ENCODE measurements at places on chromosomes 5 and 9. TPM values are rescaled to one million over a fixed set of nuclear protein-coding genes. Genes with fewer than 3 reads are reported as not detected.
A peak's percentile ranks its signal among the peaks of the same experiment; 100 is the strongest.

DNA sequence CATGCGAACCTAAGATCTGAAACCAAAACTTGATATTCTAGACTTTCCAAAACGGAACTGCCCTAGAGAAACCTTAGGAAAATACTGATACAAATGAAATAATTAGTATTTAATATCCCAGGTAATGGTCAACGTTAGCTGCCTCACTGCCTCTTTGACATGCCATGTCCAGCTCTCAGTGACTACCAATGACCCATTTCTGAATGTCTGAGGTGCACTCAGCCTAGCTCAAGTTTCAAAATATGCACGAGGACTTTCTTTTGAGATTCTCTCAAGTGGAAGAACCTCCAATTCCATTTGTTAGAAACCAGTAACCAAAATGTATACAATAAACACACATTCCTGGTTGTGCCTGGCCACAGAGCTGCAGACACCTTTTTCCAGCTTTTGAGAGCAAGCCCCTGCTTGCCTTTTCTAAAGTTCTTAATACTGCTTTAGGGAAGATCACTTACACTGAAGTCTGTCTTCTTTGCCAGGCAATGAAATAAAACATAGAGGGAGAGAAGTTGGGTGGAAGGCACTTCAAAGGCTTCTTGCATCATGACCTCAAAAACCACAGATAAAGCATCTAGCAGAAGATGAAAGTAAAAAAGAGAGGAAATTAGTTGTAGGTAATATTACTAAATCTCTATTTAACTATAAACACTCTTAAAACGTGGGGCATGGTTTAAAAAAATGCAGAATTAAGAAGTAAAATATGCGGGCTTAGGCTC, 87.9 kb downstream of the MRPS27 start:
- no peaks in the 10 kb centered on the region for H3K4me1 ChIP-seq
- no peaks in the 10 kb centered on the region for H3K36me3 ChIP-seq
- H3K4me3 ChIP-seq = no peak overlapping the region
- H3K27ac ChIP-seq = no peak overlapping the region
- no peak for DNase-seq
- no peaks in the 10 kb centered on the region for H3K27me3 ChIP-seq

DNA sequence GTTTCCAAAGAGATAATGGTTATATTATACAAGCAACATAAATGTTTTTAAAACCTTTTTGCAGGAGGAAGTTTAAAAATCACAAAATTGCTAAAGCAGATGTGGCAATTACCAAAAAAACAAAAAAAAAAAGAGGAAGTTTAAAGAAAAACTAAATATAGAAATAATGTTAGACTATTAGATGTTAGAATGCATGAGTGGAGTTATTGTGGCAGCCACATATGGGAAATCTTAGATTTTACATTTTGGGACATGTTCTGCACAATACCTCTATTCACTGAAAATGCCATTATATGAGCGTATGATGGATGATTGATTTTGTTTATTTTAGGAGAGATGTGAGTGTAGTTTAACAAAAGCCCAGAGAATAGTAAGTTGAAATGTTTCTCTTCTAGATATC, 31.2 kb upstream of the DTWD2 start:
- no peak overlapping the region for H3K27ac ChIP-seq
- no peaks in the 10 kb centered on the region for H3K36me3 ChIP-seq
- no peak overlapping the region for H3K4me3 ChIP-seq

DNA sequence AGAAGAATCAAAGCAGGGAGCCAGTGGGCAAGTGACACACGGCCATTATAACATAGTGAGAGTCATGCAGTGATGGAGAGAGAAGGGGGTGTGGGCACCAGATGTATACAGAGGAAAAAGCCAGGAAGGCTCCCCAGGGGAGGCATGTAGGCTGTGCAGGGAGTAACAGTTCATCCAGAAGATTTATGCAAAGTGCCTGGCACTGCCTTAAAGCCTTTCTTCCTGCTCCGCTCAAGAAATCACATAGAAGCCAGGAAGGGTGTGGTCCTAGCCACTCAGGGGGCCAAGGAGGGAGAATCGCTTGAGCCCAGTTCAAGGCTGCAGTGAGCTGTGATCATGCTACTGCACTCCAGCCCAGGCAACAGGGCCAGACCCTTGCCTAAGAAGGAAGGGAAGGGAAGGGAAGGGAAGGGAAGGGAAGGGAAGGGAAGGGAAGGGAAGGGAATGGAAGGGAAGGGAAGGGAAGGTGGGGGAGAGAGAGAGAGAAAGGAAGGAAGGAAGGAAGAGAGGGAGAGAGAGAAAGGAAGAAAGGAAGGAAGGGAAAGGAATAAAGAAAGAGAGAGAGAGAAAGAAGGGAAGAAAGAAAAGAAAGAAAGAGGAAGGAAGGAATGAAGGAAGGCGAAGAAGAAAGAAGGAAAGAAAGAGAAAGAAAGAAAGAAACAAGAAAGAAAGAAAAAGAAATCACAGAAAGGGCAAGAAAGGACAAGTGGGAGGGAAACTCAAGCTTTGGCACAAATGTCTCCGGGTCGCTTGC, 89.8 kb downstream of the LHX2 start:
- H3K27me3 ChIP-seq = no peaks in the 10 kb centered on the region
- H3K4me1 ChIP-seq = no peaks in the 10 kb centered on the region
- H3K36me3 ChIP-seq = no peaks in the 10 kb centered on the region
- H3K4me3 ChIP-seq = no peak overlapping the region

- H3K27me3 ChIP-seq = no peaks in the 10 kb centered on the region
- DNase-seq = no peak
These were observed 237.6 kb upstream of the ZNF462 start for GRCh38 chr9:106625259-106625789.

DNA sequence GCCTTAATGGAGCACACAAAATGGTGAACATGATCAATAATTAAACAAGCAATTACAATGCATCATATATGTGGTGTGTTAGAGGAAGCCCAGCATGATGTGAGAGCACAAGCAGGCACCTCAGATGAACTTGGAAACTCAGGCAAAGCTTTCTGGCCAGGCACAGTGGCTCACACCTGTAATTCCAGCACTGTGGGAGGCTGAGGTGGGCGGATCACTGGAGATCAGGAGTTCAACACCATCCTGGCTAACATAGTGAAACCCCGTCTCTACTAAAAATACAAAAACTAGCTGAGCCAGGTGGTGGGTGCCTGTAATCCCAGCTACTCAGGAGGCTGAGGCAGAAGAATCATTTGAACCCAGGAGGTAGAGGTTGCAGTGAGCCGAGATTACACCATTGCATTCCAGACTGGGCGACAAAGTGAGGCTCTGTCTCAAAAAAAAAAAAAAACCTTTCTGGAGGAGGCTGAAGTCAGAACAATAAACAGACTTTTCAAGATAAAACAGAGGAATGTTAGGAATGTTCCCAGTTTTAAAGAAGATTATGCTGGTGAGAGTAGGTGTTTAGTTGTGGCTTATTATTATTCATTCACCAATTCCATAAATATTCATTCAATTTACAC, 159.4 kb downstream of the CEMIP2 start:
- H3K27me3 ChIP-seq = no peaks in the 10 kb centered on the region
- no peak overlapping the region for H3K27ac ChIP-seq
- H3K4me1 ChIP-seq = no peaks in the 10 kb centered on the region
- no peaks in the 10 kb centered on the region for H3K36me3 ChIP-seq
- no peak for DNase-seq
- no peak overlapping the region for H3K4me3 ChIP-seq

DNA sequence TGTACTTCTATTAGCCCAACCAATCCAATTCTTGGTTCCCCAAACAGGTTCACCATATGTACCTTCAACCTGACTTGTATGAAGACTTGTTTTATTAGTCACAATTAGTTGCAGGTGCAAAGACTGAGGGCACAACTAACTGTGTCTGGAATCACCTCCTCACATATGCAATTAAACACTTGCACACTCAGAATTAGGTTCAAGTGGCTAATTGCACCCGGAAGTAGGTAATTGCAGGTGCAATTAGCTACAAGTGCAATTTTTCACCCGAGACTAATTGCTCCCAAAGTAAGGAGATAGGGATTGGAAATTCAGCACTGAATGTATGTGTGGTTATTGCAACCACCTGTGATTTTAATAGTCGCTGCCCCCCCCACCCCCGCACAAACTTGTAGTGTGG, 338.9 kb downstream of the ZSWIM6 start:
- no peak overlapping the region for H3K27ac ChIP-seq
- no peaks in the 10 kb centered on the region for H3K4me1 ChIP-seq
- no peaks in the 10 kb centered on the region for H3K27me3 ChIP-seq
- H3K4me3 ChIP-seq = no peak overlapping the region
- no peak for DNase-seq
- no peaks in the 10 kb centered on the region for H3K36me3 ChIP-seq

DNA sequence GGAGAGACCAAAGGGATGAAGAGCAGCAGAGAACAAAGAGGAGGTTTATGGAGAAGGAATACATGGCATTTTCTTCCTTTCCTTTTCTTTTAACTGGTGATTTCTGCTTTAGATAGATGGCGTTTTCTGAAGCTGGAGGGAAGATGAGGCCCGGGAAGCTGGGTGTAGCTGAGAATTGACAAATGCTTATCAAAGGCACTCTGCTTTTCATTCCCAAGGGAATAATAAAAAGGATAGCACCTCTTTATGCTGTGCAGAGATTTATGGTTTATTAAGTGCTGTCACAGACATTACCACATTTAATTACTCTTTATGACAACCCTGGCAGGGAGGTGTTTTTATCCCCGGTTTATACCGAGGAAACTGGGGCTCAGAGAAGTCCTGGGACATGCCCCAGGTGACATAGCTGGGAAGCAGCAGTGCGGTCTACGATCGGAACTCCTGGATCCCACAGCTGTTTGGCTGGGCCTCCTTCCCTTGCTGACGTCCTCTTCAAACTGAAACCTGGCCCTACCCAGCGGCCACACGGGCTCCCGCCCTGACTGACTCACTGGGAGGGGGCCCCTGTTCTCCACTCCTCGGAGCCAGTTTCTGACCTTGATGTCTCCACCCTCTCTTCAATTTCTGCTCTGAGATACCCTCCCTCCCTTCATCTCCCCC, 8.2 kb upstream of the EPB41L4B start:
- H3K27me3 ChIP-seq = no peaks in the 10 kb centered on the region
- DNase-seq = peak; percentile 84
- no peaks in the 10 kb centered on the region for H3K36me3 ChIP-seq

GRCh38 chr5:3596261-3596825, 711 bp downstream of the IRX1 start:
- peaks cover 39% of the 10 kb centered on the region for H3K27me3 ChIP-seq
- no peak overlapping the region for H3K27ac ChIP-seq
- H3K4me3 ChIP-seq = peak overlapping the region; percentile 6
- H3K4me1 ChIP-seq = no peaks in the 10 kb centered on the region

- H3K27ac ChIP-seq = no peak overlapping the region
- no peak overlapping the region for H3K4me3 ChIP-seq
- no peak for DNase-seq
- no peaks in the 10 kb centered on the region for H3K4me1 ChIP-seq
These were observed 97.7 kb downstream of the AK8 start for GRCh38 chr9:132780230-132781007.

- H3K4me3 ChIP-seq = no peak overlapping the region
- no peaks in the 10 kb centered on the region for H3K27me3 ChIP-seq
- DNase-seq = no peak
- H3K4me1 ChIP-seq = peaks cover 8% of the 10 kb centered on the region
These were observed 234.5 kb upstream of the MAP3K1 start for GRCh38 chr5:56580864-56581263.

- peak overlapping the region; percentile 91 for H3K27ac ChIP-seq
- no peaks in the 10 kb centered on the region for H3K27me3 ChIP-seq
- DNase-seq = peak; percentile 76
- no peaks in the 10 kb centered on the region for H3K36me3 ChIP-seq
These were observed 557 bp upstream of the PHF2 start for GRCh38 chr9:93575796-93576257.

DNA sequence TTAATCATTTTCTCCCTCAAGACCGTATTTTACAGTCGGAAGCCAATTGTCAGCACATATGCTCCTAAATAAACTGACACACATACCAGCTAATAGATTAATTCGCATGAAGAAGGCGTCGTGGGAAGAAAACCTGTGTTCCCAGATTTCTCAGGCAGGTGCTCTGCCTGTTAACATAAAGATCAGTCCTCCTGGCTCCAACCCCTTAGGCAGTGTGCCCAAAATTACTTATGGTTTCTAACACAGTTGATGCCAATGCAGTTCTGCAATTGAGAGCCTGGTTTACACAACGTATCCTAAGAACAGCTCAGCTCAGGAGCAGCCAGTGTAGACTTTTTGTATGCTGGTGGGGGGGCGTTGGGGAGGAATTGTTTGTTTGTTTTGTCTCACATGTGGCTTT, 208.3 kb downstream of the ENC1 start:
- no peaks in the 10 kb centered on the region for H3K4me1 ChIP-seq
- DNase-seq = no peak
- no peaks in the 10 kb centered on the region for H3K36me3 ChIP-seq
- no peak overlapping the region for H3K27ac ChIP-seq
- H3K4me3 ChIP-seq = no peak overlapping the region

DNA sequence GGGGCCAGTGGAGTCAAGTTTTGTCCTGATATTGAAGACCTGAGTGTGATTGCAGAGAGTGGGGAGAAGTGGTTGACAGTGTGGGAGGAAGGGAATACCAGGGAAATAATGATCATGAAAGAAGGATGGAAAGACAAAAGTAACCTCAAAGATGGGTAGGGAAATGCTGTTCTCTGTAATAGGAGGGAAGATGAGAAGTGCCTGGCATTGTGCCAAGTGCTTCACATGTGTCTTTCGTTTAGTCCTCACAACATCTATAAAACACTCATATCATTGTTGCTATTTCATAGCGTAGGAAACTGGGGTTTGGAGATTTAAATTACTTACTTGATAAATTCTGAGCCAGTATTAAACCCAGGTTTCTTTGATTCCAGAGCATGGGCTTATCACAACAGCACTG, 472.3 kb downstream of the LRRC70 start:
- H3K27me3 ChIP-seq = no peaks in the 10 kb centered on the region
- H3K27ac ChIP-seq = no peak overlapping the region
- H3K4me1 ChIP-seq = peaks cover 5% of the 10 kb centered on the region
- H3K4me3 ChIP-seq = no peak overlapping the region

GRCh38 chr5:60455589-60455988, 244.4 kb downstream of the DEPDC1B start:
- no peak overlapping the region for H3K27ac ChIP-seq
- no peaks in the 10 kb centered on the region for H3K36me3 ChIP-seq
- no peaks in the 10 kb centered on the region for H3K27me3 ChIP-seq
- H3K4me1 ChIP-seq = no peaks in the 10 kb centered on the region
- H3K4me3 ChIP-seq = no peak overlapping the region

DNA sequence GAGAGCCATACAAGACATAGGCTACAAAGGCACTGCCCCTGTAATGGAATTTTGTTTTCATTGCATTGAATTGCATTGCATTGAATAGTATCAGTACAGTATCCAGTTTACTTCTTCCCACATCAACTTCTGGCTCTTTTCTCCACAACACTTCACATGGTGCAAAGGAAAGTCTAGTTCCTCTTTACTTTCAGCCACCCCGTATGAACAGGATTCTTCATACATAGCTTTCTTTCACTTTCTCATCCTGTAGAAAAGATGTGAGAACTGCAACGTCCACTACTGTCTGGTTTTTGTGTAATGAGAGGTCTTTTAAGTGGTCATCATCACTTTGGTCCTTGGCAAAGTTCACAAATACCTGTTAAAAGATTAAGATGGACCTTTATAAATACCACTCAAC, 20.2 kb downstream of the NIPSNAP3B start:
- no peak overlapping the region for H3K4me3 ChIP-seq
- H3K27me3 ChIP-seq = no peaks in the 10 kb centered on the region
- H3K36me3 ChIP-seq = peaks cover 60% of the 10 kb centered on the region

GRCh38 chr5:176639981-176640380, 7.3 kb upstream of the TSPAN17 start:
- peak overlapping the region; percentile 2 for H3K27ac ChIP-seq
- no peak for DNase-seq
- H3K4me1 ChIP-seq = no peaks in the 10 kb centered on the region
- H3K27me3 ChIP-seq = no peaks in the 10 kb centered on the region

The PHYKPL gene
- 22.8 TPM for total RNA-seq

The HAND1 gene
- total RNA-seq = 4.1 TPM

The DOCK2 gene
- total RNA-seq = 3.7 TPM

The PCDHGA12 gene
- 6.2 TPM for total RNA-seq

The PCDHGA2 gene
- 7.7 TPM for total RNA-seq

The POLR3G gene
- 1.6 TPM for total RNA-seq

The CD14 gene
- 25.0 TPM for total RNA-seq
